ENCODE measurements at places on chromosomes 11 and 22.
A peak's percentile ranks its signal among the peaks of the same experiment; 100 is the strongest.

DNA sequence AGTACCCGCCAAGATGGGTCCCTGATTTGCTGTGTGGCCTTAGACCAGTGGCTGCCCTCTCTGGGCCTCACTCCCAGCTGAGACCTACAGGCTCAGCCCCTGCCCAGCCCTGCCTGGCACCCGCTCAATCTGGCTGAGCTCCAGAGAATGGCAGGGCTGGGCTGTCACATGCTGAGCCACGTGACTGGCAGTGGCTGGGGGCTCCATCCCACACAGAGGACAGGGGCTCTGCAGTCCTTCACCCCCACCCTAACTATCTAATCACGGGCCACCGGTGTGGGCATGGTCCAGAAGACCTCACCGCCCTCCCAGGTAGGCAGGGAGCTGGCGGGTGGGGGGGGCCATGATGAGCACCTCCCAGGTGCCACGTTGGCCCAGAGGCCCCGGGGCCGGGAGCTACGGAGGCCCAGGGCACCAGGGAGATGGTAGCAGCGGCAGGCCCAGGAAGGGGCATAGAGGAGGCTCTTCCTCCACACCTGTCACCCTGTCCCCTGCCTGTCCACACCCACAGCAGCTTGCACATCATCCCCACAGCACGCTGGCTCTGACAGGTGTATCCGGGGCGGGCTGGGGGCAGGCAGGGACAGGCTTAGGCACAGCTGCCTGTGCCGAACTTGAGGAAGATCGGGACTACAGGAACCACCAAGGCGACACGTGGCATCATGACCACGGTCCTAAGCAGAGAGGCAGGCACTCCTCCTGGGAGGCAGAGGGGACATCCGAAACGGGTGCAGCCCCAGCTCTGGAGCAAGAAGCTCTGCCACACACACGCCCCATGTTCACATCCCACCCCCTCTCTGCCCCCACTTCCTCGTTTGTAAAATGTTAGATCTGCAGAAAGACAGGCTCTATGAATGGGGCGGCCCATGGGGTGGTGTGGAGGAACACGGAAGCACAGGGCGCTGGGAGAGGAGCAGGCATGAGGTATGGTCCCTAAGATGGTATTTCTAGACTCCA is 1.5 kb upstream of the ALDH3B1 start:
- no peak for DNase-seq

DNA sequence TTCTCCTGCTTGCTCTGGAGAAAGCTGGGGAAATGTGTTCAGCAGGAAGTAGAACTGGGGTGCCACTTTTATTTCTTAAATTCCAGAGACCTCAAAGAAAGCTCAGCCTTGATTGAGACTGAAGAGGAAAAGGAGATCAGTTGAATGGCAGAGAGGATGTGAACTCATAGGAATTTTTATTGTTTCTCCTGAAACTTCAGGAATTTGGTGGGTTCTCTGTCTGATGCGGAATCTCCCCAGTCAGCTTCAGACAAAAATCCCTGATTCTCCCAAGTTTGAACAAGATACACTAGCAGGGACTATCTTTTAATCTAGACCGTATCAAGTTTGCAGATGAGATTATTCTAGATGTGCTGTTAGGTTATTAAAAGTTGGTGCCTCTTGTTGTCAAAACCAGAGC is 23.0 kb downstream of the EHF start:
- no peak for DNase-seq

DNA sequence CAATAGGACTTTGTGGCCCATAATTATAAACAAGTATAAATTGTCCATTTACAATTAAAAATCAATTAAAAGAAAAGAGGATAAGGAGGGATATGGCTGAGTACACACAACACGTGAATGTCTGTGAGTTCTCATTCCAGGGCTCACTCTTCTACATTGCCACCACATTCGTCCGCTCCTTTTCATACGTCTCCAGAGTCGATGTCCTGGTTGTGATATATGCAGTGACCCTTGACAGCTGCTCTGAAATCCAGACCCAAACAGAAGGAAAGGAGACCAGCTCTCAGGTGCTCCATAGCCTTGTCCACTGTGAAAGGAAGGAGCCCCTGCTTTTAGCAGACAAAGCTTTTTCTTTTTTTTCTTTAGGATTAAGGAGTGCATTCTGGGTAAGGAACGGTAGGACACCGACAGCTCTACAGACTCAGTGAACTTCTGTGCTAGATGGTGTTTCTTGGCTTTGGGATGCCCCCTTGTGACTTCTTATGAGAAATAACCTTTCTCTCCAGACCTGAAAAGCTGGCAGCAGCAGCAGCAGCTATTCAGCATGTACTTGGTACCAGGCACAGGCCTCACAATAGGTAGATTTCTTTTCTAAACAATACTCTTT is 19.7 kb upstream of the DNAJB13 start:
- peak; percentile 91 for DNase-seq

- DNase-seq = no peak
These were observed 3.6 kb downstream of the NEAT1 start for GRCh38 chr11:65425971-65426838.

DNA sequence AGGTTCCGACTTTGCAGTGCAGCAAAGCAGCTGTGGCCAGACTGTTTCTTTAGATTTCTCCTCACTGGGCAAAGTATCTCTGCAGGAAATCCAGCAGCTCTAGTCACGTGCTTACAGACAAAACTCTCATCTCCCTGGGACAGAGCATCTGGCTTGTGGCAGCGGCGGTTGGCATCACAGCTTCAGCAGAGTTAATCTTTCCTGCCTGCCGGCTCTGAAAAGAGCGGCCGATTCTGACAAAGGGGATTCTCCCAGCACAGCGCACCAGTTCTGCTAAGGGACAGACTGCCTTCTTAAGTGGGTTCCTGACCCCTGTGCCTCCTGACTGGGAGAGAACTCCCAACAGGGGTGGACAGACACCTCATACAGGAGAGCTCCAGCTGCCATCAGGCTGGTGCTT is 1357.3 kb upstream of the TENM4 start:
- DNase-seq = no peak

DNA sequence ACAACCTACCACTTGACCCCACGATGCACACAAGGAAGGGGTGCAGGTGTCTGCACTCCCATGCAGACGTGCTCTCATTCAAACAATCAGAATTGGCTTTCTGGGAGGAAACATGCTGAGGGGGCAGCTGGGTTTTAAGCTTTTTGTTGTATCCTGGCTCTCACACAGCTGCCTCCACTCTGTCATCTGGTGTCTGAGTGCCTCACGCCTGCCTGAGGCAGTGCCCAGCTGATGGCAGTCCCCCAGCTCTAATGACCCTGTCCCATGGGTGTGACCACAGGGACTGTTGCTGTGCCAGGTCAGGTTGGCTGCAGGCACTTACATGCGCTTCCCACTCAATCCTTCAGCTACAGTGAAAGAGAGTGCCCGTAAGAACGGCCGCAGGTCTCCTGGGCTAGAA is 53.7 kb downstream of the ARFGAP3 start:
- DNase-seq = no peak

GRCh38 chr11:126797457-126798169 is 203.0 kb downstream of the KIRREL3 start:
- DNase-seq = no peak

DNA sequence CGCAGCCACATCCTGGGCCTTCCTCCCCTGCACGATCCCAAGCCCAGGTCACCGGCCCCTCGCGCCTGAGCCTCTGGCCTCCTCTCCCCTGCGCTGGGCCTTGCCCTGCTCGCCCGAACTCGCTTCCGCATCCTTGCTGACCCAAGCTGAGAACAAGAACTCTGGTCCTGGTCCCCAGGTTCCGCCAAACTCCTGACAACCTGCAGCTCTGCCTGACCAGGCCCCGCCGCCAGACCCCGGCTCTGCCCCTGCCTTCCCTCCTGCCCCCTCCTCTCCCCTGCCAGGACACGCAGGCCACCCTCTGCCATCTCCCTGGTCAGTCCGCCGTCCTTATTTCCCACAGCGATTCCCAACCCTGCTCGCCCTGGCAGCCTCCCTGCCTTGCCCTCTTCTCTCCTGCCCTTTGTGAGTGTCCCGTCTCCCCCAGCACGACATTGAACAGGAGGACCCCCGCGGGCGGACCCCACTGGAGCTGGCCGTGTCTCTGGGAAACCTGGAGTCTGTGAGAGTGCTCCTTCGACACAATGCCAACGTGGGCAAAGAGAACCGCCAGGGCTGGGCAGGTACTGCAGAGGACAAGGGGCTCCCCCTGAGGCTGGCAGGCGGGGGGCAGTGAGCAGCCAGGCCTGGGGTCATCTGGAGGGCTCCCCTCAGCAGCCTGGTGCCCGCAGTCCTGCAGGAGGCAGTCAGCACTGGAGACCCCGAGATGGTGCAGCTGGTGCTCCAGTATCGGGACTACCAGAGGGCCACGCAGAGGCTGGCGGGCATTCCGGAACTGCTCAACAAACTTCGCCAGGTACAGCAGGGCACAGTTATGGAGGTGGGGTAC is 762 bp downstream of the ANKRD13D start:
- DNase-seq = no peak

Data from NCI-H2227 treated with DMSO at 0.1 percent for 48 hours (cell line).